ENCODE measurements at places on chromosomes 2 and 18. TPM values are rescaled to one million over a fixed set of nuclear protein-coding genes. Genes with fewer than 3 reads are reported as not detected.

Gene TGFA
- 0.05 TPM for total RNA-seq

Gene PPP1R1C
- not detected for total RNA-seq

Gene MAPRE2
- total RNA-seq = 42.6 TPM

Gene SNTG2
- total RNA-seq = not detected

Gene GNAL
- total RNA-seq = 3.6 TPM

Gene CIB4
- not detected for total RNA-seq

Gene RGPD4
- total RNA-seq = not detected

Gene HOXD13
- total RNA-seq = not detected

Gene EML6
- 0.54 TPM for total RNA-seq

Gene TEX44
- not detected for total RNA-seq

Gene CERS6
- 22.4 TPM for total RNA-seq
